ENCODE measurements at places on chromosomes 11 and 22.
A peak's percentile ranks its signal among the peaks of the same experiment; 100 is the strongest.

GRCh38 chr22:22588485-22589164 lies 29.6 kb upstream of the PRAME start:
- DNase-seq, result no peak

- no peak for DNase-seq
Observed at GRCh38 chr11:95977534-95978174, 53.7 kb upstream of the MTMR2 start.

DNA sequence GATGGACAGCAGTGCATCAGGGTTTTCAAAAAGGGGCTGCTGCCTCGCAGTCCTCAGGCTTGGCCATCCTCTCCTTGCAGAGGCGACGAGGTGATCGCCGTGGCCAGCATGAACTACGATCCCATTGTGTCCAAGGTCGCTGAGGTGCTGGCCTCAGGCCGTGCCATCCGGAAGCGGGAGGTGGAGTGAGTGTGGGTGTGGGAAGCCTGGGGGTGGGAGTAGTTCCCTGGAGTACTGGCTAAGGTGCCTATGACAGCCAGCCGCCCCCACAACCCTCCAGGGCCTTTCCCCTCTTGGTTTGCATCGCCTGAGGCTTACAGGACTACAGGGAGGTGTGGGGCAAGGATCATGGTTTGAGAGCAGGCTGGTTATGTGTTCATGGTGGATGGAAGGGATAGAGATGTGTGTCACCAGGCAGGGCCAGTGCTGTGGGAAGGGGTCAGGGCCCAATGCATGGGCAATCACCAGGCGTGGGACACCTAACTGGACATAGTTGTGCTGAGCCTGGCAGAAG lies 2.1 kb upstream of the LZTR1 start:
- no peak for DNase-seq

DNA sequence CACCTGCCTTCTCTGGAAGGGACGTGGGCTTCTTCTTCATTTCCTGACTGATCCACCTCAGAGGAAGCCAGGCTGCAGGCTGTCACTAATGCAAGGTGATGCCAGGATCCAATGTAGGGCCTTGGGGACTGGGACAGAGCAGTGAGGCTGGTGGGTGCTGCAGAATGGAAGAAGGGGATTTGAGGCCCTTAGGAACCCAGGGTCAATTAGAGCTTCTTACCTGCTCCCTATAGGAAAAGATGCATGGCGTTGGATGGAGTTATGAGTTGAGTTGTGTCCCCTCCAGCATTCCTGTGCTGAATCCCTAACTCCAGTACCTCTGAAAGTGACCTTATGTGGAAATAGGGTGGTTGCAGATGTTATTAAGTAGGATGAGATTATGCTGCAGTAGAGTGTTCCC lies 190.4 kb downstream of the MIAT start:
- no peak for DNase-seq

DNA sequence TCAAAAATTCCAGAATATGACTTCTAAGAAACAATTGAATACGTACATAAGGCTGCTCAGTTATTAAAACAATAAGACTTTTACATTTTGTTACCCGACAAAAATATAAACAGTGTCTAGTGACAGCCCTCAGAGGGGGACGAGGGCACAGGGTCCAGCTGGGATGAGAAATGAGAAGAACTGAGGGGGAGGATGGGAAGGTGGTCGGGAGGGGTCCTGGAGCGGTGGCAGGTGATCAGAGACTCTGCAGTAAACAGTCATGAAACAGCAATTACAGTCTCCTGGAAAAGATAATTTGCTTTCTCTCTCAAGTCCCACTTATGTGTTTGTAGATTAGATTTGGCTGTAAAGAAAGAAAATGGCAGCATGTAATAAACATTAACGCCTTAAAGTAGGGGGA lies 56.0 kb downstream of the PACSIN2 start:
- no peak for DNase-seq

DNA sequence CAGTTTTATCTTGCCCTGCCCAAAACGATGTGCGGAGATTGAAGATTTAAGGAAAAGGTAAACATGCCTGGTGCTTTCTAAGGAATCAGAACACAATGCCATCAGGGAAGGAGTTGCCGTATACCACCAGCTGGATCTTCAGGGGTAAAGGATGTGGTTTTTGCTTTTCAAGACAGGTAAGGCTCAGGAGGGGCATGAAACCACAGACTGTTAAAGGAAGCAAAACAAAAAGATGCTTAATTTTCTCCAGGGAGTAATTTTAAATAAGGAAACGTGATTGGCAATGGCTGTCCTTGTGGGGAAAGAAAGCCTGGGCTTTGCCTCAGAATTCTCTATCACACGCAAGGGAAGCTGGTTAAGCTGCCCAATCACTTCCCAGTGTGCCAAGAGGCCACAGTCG lies 655.6 kb downstream of the OPCML start:
- no peak for DNase-seq

DNA sequence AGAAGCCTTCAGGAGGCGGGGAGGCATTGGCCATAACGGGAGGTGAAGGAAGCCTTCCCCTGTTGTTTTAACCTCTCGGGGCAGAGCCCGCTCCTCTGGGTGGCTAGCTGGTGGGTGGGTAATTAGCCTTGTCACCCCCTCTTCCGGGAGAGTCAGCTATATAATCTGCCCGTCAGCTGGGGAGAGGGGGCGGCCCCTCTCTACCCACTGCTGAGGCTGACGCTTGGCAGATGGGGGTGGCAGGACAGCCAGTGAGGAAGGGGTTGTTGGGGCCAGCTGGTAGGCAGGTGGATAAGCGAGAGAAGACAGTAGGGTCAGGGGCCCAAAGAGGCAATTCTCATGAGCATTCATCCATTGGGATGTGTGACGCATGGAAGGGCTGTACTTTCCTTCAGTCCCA lies 33.0 kb upstream of the SYT7 start:
- no peak for DNase-seq

DNA sequence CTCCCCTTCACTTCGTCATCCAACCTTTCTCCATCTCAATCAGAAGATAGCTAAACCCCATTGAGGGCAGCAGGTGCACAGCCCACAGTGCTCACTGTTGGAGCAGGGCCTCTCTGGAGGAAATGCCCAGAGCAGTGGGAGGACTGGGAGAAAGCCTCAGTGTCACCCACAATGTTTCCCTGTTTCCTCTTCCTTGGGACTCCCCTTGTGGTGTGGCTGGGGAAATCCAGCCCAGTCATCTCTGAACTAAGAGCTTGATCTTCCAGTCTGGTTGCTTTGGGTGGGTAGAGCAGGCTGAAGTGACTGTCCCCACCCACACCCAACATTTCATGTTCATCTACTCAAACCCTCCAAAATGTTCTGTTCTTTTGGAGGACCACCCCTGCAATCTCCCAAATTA lies 29.8 kb upstream of the EED start:
- no peak for DNase-seq

DNA sequence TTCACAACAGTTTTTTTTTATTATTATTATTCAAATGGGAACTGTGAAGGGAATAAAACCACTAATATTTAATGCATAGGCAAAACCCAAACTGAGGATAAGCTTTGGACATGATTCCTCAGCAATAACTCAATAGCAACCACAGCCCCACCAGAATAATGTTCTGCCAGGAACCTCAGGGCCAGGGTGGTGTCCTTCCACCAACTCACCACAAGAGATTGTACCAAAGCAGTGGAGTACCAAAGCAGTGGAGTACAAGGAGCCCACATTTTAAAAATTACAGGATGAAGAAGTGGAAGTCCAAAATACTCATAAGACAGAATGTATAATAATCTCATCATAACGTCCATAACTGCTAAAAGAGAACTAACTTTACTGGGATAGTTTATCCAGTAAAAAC lies 32.5 kb upstream of the FZD4 start:
- DNase-seq, result no peak

GRCh38 chr22:47586946-47587345 lies 824.5 kb downstream of the TBC1D22A start:
- no peak for DNase-seq

GRCh38 chr11:108148556-108148955 lies 27.2 kb downstream of the ACAT1 start:
- DNase-seq, result no peak

- DNase-seq, result no peak
Observed at GRCh38 chr11:6682591-6682935, 577 bp downstream of the MRPL17 start.

DNA sequence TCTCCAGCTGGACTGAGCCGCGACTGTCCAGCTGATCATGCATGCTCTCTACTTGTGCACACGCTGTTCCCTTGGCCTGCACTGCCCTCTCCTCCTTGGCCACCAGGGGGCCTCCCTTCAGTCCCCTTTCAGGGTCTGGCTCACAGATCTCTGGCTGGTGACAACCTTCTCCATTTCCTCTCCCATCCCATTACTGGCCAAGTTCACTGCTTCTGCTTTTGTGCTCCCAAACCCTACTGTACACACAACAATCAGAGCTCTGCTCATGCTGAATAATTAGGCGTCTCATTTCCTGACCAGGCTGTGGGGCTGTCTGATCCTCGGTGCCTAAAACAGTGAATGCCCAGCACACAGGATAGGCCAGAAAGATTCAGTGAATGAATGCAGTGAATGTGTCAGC lies 224.0 kb upstream of the NARS2 start:
- DNase-seq, result no peak

- DNase-seq, result no peak
Observed at GRCh38 chr22:49207008-49208003, 620.4 kb downstream of the BRD1 start.

GRCh38 chr11:131356206-131356605 lies 14.2 kb upstream of the NTM start:
- no peak for DNase-seq

GRCh38 chr22:24353121-24353520 lies 74.3 kb upstream of the ADORA2A start:
- no peak for DNase-seq

- peak; percentile 72 for DNase-seq
Observed at GRCh38 chr22:40289991-40290459, 56.3 kb upstream of the ADSL start.

DNA sequence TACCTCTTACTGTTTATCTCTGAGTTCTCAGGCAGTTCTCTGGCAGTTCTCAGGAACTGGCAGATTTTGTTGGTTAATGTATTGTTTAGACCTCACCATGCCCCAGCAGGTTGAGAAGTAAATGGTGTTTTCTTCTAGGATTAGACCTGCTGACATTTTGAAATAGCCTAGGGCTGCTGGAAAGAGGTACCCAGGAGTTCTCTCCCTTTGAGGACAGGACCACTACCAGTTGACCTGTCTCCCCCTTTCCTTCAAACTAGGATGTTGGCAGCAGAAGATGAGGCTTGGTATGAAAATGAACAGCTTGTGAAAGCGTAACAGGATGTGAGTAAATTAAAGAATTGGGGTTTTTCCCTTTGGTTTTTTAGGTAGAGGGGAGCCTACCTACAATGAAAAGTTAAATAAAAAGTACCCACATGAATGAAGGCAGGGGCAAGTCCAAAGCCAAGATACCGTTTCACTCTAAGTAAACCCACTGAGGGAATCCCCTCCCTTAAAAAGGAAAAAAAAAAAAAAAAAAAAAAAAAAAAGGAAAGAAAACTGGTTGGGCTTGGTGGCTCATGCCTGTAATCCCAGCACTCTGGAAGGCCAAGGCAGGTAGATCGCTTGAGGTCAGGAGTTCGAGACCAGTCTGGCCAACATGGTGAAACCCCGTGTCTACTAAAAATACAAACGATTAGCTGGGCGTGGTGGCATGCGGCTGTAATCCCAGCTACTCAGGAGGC lies 96.2 kb downstream of the PDHX start:
- no peak for DNase-seq

- no peak for DNase-seq
Observed at GRCh38 chr11:86490582-86490981, 115.9 kb downstream of the CCDC81 start.

GRCh38 chr22:31917227-31917921 lies 27.0 kb upstream of the YWHAH start:
- DNase-seq, result no peak

- DNase-seq, result no peak
Observed at GRCh38 chr11:897253-898142, 13.1 kb downstream of the CHID1 start.

DNA sequence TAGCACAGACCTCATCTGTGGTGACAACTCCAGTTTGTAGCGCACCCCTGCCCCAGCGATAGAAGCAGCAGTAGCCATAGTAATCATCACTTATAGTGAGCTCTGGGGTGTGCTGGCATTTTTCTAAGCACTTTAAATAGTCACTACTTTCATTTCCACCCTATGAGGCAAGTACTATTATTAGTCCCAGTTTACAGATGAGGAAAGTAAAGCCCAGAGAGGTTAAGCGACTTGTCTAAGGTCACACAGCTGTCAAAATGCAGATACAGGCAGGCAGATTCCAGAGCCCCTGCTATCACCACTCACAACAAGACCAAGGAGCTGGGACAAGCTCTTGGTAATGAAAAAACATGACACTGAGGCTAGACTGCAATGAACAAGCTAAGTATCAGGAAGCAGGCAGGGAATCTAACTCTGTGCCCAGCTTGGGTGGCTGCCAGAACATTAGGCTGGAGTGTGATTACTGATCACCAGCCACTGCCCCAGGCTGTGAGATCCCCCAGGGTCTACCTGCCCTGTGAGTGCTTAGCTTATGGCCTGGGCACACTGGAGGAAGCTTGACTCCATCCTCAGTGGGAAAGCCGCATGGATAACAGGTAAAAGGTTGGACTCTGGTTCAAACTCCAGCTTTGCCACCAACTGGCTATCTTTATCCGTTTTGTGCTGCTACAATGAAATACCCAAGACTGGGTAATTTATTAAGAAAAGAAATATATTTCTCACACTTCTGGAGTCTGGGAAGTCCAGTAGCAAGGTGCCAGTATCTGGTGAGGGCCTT lies 561.1 kb downstream of the MN1 start:
- DNase-seq, result no peak

- no peak for DNase-seq
Observed at GRCh38 chr11:72760539-72761405, 8.6 kb upstream of the ARAP1 start.

- no peak for DNase-seq
Observed at GRCh38 chr11:108945341-108945740, 280.5 kb downstream of the DDX10 start.

GRCh38 chr11:69465236-69466000 lies 16.0 kb upstream of the LINC01488 start:
- no peak for DNase-seq

- DNase-seq, result peak; percentile 39
Observed at GRCh38 chr11:64553554-64554201, 37.3 kb upstream of the SLC22A12 start.

DNA sequence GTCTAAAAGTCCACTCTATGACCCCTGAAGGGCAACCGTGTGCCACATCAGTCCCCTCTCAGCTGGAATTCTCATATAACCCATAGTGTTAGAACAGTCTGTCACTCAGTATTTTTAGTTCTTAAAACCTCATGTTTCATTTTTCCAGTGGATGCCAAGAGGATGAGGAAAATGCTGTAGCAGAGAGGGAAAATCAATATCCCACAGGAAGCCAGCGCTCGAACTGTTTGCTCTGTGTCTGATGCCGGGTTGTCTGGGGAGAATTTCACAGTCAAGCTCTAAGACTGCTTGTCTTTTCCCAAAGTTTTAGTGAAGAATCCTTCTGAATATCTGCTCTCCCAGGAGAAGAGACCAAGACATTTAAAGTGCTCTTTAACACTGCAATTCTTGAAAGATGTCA lies 360.9 kb downstream of the OPCML start:
- DNase-seq, result no peak

- no peak for DNase-seq
Observed at GRCh38 chr11:115778928-115779650, 274.9 kb upstream of the CADM1 start.

Data from CD8-positive, alpha-beta T cell (primary cell).